Inflammatory macrophage treated with lipopolysaccharide for 4 hours (primary cell): ENCODE measurements at places on chromosomes 5 and 9.

- no peak for DNase-seq
These were observed 37.8 kb downstream of the MOCS2 start for GRCh38 chr5:53071738-53072137.

GRCh38 chr5:154333016-154333415 is 112.8 kb upstream of the SAP30L start:
- DNase-seq = no peak

- no peak for DNase-seq
These were observed 49.7 kb downstream of the NNT start for GRCh38 chr5:43652537-43653302.

GRCh38 chr9:134392900-134393299 is 66.6 kb downstream of the RXRA start:
- DNase-seq = no peak

DNA sequence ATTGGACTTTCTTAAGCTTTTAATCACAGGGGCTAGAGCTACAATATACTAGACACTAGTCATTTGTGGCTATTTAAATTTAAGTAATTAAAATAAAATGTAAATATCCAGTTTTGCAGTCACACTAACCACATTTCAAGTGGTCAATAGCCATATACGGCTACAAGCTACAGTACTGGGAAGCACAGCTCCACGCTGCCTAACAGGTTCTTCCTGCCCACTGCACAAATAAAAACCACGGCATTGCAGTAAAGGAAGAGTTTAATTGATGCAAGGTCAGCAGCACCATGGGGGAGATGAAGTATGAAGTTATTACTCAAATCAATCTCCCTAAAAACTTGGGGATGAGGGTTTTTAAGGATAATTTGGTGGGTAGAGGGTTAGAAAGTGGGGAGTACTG is 134.1 kb downstream of the LURAP1L start:
- no peak for DNase-seq

- no peak for DNase-seq
These were observed 102.2 kb downstream of the CETN3 start for GRCh38 chr5:90307322-90307721.

DNA sequence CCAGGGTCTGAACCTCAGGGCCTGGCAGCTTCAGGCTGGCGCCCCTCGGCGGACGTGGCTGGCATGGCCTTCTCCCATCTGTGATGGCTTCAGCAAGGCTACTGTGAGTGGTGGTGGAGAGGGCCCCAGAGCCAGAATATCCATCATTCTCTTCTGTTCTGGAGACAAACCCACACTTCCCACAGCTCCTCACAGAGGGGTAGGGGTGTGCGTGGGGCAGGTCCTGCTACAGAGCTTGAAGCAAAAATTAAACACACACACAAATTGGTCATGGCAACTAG is 9.6 kb downstream of the GPX3 start:
- DNase-seq = no peak

DNA sequence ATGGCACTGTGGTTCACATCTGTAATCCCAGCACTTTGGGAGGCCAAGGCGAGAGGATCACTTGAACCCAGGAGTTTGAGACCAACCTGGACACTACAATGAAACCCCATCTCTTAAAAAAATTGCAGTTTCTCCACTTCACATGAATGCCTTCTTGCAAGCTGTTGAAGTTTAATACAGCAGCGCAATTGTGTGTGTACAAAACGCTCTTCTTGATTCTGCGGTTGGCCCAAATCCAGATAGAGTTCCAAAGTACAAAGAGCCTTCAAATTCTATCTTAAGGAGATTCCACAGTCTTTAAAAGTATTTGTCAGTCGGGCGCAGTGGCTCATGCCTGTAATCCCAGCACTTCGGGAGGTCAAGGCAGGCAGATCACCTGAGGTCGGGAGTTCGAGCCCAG is 9.3 kb upstream of the SETX start:
- no peak for DNase-seq

DNA sequence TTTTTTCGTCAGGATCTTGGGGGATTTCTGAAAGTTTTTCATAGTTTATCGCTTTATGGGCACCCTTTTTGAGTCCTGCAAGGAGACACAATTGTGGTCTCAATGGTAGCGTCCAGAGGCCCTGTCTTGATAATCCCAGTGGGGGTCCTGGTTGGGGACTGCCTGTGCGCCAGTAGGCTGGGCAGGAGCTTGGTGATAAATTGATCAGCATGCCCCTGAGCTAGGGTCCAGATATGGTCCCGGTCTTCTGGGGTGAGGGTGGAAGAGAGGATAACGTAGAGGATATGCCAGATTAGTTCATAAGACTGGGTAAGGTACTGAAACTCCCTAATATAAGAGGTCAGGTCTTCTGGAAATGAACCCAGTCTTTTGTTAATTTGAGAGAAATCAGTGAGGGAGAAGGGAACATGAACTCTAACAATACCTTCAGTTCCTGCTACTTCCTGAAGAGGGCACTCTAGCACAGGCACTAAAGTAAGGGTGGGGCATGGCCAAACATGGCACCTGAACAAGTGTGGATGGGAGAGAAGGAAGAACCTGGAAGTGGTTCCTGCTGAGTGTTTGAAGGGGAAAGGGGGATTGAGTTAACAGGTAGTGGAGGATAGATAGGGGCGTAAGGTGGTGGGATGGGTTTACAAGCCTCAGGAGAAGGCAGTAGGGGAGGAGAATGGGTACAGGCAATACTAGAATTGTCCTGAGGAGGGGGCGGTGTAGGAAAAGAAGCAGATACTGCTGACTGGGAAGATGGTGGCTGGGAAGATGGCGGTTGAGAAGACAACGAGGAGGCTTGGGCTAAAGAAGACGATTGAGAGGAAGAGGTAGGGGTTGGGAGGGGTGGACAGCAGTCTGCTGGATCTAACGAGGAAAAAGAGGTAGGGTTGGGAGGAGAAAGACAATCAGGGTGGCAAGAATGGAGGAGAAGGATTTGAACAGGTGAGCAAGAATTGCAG is 33.8 kb upstream of the ANXA2R start:
- peak; percentile 54 for DNase-seq

GRCh38 chr9:2286825-2287455 is 271.8 kb downstream of the SMARCA2 start:
- no peak for DNase-seq

DNA sequence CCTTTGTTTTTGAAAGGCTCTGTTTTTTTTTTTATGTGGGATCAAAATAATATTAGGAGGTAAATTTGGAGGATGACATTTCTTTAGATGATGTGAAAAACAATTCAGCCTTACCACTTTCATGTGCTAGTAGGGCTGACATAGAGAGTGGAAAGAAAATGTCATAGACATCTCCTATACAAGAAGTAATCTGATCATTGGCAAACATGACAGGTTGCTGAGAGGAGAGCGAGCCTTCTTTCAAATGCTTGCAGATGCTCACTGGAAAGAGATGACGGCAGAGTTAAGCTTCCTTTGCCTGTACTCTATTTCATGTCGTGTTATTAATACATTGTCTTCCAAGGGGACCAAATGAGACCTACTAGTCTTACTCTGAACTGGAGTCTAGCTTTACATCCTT is 160.1 kb upstream of the DAP start:
- DNase-seq = no peak

DNA sequence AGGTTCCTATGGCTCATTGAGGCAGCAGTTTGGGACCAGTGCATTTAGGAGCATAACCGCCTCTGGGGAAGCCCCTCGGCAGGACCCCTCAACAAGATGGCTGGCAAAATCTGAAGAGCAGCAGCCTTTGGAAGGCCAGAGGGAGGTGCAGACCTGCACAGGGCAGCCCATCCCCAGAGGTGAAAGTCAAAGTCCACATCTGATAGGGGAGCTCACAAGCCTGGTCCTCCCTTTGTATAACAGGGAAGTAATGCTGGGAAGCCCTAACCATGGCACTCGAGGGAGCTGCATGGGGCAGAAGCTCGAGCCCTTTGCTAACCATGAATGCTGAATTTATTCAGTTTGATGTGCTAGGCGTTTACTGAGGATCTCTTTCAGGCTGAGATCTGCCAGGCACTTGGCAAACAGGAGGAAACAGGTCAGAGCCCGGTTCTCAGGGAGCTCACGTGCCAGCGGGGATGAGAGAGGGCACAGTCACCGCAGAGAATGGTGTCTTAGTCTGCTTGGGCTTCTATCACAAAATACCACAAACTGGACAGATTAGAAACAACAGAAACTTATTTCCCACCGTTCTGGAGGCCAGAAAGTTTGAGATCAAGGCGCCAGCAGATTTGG is 114.1 kb downstream of the GABBR2 start:
- DNase-seq = no peak

- no peak for DNase-seq
These were observed 7.8 kb downstream of the RAI14 start for GRCh38 chr5:34663771-34664496.

DNA sequence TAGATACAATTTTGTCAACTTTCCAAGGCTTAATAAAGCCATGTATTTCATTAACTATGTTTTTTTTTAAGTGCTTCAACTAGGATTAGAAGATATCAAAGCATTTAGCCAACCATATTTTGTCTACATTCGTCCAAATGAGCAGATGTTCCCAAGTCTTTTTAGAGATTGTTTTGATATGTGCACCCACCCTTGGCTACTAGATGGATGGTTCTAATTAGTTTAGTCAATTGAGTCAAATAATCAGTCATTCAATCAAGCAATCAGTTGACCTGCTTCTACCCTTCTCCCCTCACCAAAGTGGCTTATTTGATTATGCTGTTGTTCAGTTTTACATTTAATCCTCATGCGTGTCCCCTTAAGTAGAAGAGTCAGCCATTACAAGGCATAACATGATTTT is 319.5 kb upstream of the TNC start:
- DNase-seq = no peak

- no peak for DNase-seq
These were observed 705 bp downstream of the SEPTIN8 start for GRCh38 chr5:132776131-132776937.

GRCh38 chr5:123746683-123747360 is 234.8 kb downstream of the CSNK1G3 start:
- no peak for DNase-seq

DNA sequence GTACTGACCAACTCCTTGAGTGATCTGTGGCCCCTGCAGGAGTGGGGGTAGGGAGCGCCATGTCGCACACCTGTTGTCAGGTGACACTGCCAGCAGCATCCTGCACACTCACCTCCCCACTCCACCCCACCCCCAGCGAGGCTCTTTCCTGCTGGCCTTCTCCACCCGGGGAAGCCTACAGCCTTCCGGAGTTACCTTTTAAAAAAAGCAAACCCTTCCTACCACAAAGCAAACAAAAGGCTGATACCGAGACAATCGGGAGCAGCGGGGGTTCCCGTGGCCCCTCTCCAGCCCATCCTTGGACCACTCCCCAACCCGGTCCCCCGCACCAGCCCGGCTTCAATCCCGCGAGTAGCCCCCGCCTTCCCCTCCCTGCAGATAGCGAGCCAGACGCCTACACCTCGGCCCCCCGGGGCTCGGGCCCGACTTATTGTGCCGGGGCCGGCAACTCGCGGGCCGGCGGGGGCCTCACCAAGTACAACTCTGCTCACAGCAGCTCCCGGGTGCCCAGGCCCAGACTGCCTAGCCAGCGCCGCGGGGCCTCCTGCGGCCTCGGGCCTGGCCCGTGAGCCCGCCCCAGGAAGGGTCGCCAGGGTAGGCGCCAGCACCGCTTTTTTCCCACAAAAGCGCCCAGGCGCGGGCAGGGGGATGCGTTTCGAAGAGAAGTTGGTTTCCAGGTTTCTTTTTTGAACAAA is 724 bp downstream of the MACROH2A1 start:
- DNase-seq = no peak

- DNase-seq = no peak
These were observed 605.1 kb upstream of the DAB2 start for GRCh38 chr5:40029711-40030495.

DNA sequence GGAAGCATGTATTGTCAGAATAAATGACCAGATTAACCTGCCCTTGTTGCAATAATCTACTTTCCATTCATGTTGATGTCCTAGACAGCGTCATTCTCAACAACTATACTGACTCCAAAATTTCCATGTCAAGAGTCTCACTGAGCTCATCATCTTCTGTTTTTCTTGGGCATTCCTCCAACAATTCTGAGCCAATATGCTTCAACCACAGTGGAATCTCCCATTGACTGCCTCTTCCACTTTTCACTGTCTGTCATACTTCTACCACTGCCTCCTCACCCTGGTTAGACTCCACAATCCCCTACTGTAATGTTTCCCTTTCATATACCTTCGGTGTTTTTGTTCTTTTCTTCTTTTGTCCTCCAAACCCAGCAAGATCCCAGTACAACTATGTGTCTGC is 162.8 kb downstream of the TLE1 start:
- peak; percentile 54 for DNase-seq

GRCh38 chr5:5271786-5272321 is 131.7 kb downstream of the ADAMTS16 start:
- no peak for DNase-seq
